Right hindlimb (tissue), 1 donor: ENCODE measurements at places on chromosomes 16 and 17.

DNA sequence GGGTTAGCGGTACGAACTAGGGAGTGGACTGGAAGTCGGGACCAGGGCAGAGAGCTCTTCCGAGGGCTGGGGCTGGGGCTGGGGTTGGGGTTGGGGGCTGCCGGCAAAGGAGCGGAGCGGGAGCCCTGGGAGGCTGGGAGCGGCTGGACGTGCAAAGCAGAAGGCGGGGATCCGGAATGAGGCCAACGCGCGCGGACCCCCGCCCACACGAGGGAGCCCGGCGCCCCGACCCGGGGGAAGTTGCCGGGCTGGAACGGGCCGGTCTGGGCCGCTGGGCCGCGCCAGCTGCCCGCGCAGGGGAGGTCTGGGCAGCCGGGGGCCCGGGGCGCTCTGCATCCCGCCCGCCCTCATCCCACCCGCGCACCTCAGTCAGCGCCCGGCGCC, 323 bp downstream of the ST3GAL2 start:
- peak; percentile 72 for DNase-seq

- peak; percentile 57 for DNase-seq
Observed at GRCh38 chr16:88651276-88651988, 579 bp upstream of the CYBA start.

DNA sequence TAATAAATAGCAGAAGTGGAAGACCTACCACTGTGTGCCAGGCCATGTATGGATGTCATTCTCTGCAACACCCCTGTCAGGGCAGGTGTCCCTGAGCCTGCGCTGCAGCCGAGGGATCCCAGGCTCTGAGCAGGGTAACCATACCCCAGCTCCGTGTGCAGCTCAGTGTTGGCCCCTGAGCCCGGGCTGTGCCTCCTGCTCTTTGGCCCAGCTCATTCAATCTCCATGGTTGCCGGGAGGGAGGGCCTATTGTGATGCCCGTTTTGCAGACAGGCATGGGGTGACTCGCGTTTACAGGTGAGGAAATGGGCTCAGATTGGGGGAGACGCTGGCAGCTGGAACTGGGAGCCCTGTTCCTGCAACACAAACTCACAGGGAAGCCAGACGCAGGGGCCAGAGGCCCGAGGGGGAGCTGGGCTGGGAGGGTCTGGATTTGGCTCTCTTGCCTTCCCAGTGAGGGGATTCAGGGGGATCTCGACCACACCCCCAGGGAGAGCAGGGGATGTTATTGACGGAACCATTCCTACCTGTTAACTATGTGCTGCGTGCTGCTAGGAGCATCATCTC, 190.5 kb downstream of the IRF8 start:
- DNase-seq = no peak

DNA sequence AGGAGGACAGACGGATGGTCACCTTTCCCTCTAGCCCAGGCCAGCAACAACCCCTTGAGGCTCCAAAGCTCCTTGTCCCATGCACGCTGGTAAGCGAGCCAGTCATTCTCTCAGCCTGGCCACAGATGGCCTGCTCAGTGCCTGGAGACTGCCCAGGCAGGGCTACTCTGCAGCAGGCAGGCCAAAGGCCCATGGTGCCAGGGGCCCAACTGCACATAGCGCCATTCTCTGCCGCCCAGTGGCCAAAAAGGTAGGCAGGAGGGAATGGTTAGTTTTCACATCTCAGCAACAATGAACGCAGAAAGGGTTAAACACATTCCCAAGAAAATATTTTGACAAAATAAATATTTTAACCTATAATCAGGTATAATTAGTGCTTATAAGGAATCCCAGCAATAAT, 7.7 kb upstream of the SREBF1 start:
- DNase-seq = no peak

GRCh38 chr17:8122422-8122923, 1.4 kb downstream of the HES7 start:
- peak; percentile 38 for DNase-seq

DNA sequence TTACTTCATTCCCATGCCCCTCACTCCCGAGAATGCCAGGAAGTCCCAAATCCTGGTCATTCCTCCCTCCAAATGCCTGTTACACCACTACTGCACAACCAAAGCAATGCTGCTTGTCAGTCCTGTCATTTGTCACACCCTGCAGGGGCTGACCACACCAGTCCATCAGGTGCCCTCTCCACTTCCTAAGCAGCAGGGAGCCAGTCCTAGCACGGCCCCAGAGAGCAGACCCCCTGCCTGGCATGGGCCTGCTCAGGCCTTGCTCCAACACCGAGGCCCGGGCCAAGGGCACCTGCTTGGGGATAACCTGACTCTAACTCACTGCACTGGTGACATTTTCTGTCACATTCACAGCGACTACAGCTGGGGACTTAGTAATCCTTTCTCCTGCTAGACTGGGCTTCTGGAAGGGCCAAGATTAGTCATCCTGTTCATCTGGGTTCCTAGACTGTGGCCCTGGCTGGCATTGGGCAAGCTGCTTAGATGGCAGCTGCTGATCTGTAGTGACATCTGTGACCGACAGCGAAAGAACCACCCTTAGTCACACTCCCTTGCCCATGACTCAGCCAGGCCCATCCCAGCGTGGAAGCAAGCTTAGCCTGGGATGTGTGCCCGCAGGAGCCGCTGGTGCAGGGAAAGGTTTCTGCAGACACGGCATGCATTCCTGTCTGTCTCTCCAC, 5.4 kb downstream of the ALYREF start:
- DNase-seq = no peak

DNA sequence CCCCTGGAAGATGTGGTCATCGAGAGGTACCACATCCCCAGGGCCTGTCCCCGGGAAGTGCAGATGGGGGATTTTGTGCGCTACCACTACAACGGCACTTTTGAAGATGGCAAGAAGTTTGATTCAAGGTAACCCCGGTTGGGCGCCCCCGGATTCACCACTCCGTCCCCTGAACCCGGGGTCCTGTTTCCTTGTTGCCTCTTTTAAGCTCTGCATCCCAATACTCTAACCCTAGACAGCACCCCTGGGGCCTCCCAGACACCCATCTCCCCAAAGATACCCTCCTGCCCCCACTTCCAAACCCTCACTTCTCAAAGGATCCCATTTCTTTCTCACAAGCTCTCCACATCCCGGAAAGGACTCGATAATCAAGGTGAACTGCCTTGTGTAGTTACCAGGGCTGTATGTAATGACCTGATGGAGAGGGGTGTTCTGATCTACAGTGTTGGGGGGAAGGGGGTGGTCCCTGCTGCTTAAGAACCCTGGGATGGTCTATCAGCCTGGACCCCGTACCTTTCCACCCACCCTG, 412 bp downstream of the FKBP10 start:
- DNase-seq = no peak

DNA sequence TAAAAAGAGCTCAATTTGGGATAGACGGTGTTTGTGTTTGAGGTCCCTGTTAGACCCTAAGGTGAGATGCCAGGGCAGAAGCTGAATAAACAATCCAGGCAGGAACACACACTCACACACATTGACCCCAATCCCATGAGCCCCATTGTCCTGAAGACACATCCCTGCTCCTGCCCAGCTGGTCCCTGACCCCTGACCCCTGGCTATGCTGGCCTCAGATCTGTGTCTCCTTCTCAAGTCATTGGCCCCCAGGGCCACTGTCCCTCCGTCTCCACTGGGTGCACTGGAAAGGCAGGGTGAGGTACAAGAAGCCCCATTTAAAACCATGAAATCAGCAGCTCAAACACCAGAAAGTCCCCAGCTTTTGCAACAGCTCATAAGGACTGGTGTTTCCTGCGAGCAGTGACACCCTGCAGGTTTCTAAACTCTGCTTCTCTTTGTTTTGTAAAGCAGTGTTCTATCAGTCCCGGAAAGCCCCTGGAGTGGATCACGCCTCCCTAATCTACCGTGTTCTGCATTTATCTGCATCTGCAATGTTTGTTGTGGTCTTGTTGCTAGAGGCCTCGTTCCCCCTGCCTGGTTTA, 18.0 kb upstream of the ASGR2 start:
- DNase-seq = no peak

- peak; percentile 13 for DNase-seq
Observed at GRCh38 chr17:50355336-50355700, 9.4 kb downstream of the XYLT2 start.

- DNase-seq = no peak
Observed at GRCh38 chr17:16919663-16920627, 52.0 kb downstream of the TNFRSF13B start.

- DNase-seq = no peak
Observed at GRCh38 chr17:48384164-48384563, 45.9 kb downstream of the SKAP1 start.

GRCh38 chr17:27506348-27507218, 50.3 kb downstream of the KSR1 start:
- DNase-seq = no peak

DNA sequence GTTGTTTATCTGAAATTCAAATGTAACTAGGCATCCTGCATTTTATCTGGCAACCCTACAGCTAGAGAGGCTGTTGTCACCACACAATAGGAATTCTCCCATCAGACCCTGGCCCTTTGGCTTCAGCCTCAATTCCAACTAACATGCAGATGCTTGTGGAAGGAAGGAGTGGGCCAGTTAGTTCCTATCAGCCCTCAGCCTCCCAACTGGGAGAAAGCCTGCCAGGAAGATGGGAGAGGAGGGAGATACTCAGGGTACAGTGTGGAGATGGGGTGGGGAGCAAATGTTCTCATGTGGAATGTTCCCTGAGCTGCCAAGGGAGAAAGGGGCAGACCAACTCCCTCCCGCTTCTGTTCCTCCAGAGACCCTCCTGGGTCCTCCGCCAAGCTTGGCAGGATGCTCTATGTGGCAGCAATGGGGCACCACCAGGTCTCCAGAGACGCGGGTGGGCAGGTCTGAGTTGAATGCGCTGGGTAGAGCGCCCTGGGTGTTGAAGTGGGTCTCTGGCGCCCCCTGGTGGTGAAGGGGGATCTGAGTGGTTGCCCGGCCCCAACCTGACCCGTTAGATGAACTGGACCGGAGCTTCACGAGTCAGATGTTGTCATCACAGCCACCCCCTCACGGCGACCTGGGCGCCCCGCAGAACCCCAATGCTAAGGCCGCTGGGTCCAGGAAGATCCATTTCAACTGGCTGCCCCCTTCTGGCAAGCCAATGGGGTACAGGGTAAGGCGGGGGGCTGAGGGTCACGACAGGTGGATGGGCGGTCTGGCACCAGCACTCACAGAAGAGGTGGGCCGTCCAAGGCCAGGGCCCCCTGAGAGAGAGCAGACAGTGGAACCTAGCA, 15.2 kb downstream of the GALK1 start:
- peak; percentile 80 for DNase-seq

DNA sequence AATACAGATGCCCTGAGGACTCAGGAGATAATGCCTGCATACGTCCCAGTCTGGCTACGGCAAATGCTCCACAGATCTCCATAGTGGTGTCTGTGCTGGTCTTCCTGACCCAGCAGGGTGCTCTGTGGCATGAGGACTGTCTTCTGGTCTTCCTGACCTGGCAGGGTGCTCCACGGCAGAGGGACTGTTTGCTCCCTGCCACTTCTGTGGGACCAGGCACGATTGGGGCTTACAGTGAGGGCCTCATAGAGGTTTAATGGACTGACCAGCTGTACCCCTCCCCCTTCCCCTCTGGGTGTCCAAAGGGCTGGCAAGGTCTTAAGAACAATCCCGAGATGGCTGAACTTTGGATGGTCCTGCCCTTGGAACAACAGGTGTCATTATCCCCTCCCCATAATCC, 123.1 kb downstream of the C16orf78 start:
- no peak for DNase-seq

GRCh38 chr16:503150-504071, 24.1 kb upstream of the CAPN15 start:
- no peak for DNase-seq

GRCh38 chr17:72953621-72954020, 138.9 kb downstream of the SLC39A11 start:
- DNase-seq = no peak

DNA sequence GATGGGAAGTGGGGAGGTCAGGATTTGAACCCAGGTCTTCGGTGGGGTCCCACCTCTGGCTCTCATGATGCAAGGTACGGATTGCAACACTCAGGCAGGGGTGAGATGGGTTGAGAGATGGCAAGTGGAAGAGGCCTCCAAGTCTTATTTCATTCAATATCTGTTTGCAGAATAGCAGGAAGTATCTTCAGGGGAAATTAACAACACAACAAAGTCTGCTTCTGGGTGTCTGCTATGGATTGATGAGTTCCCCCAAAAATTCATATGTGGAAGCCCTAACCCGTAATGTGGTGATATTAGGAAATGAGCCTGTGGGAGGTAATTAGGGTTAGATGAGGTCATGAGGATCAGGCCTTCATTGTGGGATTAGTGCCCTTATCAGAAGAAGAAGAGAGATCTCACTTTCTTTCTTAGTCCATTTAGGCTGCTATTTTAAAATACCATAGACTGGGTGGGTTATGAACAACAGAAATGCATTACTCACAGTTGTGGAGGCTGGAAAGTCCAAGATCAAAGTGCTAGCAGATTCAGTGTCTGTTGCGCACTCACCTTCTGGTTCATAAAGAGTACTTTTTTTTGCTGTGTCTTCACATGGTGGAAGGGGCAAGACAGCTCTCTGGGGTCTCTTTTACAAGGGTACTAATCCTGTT, 4.4 kb upstream of the CD300H start:
- no peak for DNase-seq

DNA sequence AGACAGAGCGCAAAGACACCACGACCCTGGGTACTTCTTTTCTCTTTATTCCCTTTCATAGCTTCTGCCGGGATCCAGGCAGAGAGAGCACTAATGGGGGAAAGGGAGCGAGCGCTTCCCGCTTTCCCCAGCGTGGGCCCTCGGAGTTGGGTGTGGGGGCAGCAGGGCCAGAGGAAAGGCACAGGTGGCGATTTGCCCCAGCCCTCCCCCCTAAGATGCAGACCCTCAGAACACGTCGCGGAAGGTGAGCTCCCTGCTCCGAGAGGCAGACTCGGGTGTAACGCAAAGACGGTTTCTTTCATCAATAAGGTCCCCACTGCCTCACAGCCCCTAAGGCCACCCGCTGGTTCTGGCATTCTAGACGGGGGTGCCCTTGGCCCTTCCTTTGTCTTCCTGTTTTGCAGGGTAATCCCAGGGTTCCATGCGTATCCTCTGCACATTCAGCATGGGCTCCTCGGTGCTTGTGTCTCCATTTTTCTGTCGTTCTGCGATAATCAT, 570 bp upstream of the NME3 start:
- DNase-seq = no peak

GRCh38 chr16:30603945-30604315, 6.3 kb downstream of the ZNF689 start:
- DNase-seq = no peak

GRCh38 chr17:68458260-68459036, 1.2 kb upstream of the WIPI1 start:
- DNase-seq = no peak

GRCh38 chr17:6160232-6160555, 90.0 kb downstream of the WSCD1 start:
- no peak for DNase-seq
